ENCODE measurements at places on chromosomes 4 and X.

DNA sequence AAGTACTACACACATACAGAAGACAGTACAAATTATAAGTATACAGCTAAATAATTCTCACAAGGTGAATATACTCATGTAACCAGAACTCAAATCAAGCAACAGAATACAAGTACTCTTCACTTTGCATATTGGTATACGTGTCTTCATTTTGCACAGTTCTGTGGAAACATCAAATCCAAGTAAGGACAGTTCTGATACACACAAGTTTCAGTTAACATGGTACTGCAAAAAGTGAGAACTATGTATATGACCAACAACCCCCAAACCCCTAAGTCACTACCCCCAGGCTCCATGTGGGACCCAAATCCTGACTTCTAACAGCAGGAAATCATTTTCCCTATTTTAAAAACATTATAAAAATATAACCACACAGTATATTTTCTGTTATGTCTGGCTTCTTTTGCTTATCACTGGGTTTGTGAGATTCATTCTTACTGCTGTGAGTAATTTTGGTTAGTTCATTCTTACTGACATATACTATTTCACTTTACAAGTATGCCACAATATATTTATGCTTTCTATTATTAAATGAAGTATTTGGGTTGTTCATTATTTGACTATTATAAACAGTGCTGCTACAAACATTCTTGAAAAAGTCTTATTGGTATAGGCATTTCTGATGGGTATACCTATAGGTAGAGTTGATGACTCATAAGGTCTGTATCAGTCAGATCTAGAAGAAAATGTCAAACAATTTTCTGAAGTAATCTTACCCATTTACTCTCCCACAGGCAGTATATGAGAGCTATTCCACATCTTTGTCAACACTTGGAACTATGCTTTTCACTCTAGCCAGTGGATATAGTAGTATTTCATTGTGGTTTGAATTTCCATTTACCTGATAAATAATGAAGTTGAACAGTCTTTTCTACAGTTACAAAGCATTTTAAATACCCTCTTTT, 47.0 kb downstream of the SCLT1 start:
- no peak for DNase-seq

- DNase-seq: no peak
Measured at GRCh38 chrX:153366878-153367538, 33.1 kb downstream of the ZNF275 start.

DNA sequence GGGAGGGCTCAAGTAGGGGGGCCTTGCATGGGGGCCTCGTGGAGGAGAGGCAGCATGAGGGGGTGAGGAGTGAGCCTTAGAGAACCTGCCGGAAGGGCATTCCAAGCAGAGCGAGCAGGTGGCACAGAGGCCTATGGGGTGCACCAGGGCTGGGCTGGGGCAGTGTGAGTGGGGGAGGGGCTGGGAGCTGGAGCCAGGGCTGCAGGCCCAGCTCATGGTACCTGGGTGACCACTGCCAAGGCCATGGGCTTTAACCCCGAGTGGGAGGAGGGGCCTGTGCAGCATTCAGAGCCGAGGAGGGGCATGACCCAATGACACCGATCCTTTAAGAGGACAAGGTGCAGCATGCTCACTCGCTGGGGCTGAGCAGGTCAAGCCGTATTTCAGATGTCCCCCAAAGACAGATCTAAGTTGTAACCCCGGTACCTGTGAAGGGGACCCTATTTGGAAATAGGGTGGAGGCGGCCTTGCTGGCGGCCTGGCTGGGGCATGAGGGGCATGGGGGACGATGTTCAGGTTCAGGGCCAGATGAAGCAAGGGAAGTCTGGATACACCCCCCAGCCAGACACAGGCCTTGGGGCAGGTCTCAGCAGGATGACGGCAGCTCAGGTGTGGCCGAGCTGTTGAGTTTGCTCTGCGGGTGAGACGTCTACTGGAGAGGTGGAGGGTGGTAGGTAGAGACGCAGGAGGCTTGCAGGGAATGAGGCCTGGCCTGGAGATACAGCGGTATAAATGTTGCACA, 137.0 kb downstream of the CPZ start:
- DNase-seq: no peak

- no peak for DNase-seq
Measured at GRCh38 chr4:88747351-88747750, 49.7 kb upstream of the NAP1L5 start.

- no peak for DNase-seq
Measured at GRCh38 chrX:39760930-39761329, 336.8 kb downstream of the BCOR start.

DNA sequence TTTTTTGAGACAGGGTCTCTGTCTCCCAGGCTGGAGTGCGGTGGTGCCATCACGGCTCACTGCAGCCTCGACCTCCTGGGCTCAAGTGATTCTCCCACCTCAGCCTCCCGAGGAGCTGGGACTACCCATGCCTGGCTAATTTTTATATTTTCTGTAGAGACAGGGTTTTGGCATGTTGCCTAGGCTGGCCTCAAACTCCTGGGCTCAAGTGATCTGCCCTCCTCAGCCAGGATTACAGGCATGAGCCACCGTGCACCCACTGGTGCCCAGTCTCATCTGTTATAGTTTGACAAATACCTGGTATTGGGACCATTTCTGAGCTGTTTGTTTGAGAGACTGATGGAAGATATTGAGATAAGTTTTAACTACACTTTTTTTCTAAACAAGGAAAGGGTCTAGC, 57.5 kb upstream of the SMIM10 start:
- DNase-seq: no peak

- no peak for DNase-seq
Measured at GRCh38 chr4:31037703-31038102, 317.5 kb downstream of the PCDH7 start.

DNA sequence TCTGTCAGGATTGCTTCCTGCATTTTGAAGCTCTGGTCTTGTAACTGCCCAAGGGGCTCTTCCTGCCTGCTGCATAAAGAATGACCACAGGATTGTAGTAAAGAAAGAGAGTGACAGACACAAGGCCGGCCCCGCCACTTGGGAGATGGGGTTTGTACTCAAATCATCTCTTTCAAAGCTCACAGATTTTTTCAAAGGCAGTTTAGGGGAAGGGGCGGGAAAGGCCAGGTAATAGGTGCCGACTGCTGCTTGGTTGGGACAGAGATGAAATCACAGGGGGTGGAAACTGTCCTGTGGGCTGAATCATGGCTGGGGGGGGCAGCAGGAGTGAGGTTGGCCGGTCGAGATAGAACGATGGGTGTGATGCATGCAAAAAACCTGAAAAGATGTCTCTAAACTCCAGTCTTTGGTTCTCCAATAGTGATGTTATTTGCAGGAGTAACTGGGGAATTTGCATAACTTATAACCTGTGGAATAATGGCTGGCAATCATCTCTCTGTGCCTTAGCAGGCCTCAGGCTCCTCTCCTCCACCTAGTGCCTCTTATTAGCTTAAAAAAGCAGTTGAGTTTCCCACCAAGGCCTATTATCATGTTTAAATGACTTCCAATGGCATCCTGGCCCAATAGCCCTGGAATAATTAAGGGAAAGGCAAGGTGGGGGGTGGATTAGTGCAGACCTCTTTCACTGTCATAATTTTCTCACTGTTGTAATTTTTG, 778.4 kb upstream of the FRG1 start:
- no peak for DNase-seq

DNA sequence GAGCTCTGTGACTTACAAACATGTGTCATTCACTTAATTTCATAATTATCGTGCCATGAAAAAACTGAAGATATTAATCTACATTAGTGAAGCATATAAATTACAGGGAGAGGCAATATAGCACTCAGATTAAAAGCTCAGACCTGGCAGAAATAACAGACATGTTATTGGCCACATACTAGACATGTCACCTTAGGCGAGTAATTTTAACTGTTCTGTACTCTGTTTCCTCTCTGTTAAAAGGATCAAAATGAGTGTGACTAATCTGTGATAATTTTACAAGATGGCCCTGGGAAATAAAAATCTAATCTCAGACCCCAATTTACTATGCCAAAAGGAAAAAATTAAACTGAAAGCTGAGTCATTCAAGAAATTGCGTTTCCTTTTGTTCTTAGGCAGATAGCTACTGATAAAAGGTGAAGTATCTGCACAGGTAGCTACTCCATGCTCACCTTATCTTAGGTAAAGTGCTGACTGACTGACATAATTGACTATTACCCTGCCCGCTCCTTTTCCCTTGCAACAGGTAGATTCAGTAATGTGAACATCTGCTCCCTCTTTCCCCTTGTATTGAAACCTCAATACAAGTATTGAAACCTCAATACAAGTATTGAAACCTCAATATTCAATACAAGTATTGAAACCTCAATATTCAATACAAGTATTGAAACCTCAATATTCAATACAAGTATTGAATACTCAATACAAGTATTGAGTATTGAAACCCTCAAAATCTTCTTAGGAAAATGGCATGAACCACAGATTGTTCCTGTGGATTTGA, 33.2 kb downstream of the RELL1 start:
- DNase-seq: no peak

- DNase-seq: peak; percentile 8
Measured at GRCh38 chr4:23135792-23136645, 443.3 kb downstream of the GBA3 start.

GRCh38 chr4:75007891-75008290, 75.0 kb downstream of the PARM1 start:
- DNase-seq: no peak

DNA sequence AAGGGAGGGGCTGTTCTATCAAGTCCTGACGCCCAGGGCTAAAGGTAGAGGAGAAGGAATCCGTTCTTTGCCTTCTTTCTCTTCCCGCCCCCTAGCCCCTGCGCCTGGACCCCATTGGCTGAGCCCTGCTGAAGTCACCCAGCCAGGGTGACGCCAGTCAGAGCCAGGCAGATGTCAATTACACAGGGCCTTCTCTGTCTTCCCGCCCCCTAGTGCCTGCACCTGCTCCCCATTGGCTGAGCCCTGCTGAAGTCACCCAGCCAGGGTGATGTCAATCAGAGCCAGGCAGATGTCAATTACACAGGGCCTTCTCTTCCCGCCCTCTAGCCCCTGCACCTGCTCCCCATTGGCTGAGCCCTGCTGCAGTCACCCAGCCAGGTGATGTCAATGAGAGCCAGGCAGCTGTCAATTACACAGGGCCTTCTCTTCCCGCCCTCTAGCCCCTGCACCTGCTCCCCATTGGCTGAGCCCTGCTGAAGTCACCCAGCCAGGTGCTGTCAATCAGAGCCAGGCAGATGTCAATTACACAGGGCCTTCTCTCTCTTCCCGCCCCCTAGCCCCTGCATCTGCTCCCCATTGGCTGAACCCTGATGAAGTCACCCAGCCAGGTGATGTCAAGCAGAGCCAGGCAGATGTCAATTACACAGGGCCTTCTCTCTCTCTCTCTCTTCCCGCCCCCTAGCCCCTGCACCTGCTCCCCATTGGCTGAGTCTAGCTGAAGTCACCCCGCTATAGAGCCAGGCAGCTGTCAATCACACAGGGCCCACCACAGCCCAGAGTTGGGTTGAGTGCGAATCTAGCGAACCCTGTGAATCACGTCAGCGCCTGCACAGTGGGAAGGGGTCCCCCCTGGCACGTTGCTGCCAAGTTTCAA, 46.4 kb downstream of the ASMT start:
- DNase-seq: peak; percentile 96

DNA sequence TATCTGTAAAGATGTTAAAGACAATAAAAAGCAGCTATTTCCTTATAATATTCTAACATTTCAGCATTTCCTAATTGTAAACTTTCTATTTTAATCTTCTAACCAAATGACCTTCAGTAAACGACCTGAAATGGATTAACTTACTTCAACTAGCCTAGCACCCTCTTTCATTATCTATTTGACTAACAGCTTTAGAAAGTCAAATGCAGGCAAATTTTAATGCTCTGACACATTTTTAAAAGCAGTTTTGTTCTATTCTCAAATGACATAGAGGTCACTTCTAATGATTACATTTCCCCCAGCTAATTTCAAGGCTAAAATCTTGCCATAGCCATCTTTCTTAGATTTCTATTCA, 41.9 kb downstream of the SLC7A11 start:
- DNase-seq: no peak

DNA sequence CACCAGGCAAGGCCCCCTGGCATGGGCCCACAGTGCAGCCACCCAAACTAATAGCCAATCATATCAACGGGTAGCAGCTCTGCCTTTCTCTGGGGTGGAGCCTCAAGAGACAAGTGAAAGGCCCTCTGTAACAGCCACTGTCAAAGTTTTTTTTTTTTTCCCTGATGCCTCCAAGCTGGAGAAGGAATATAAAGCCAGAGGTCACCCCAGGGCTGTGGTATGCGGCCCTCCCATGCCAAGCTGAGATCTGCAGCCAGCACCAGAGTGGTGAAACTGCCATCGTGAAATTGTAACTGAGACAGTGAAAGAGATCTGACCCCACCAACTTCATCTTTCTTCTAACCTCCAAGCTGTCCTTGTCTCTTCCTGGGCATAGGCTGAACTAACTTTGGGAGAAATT, 407.0 kb downstream of the KLHL4 start:
- no peak for DNase-seq
